ENCODE measurements at places on chromosomes 5 and 9.
A peak's percentile ranks its signal among the peaks of the same experiment; 100 is the strongest.

- peak; percentile 87 for DNase-seq
Measured at GRCh38 chr9:87063871-87064270, 116.6 kb upstream of the GAS1 start.

- DNase-seq: no peak
Measured at GRCh38 chr5:168430296-168430695, 56.0 kb upstream of the RARS1 start.

DNA sequence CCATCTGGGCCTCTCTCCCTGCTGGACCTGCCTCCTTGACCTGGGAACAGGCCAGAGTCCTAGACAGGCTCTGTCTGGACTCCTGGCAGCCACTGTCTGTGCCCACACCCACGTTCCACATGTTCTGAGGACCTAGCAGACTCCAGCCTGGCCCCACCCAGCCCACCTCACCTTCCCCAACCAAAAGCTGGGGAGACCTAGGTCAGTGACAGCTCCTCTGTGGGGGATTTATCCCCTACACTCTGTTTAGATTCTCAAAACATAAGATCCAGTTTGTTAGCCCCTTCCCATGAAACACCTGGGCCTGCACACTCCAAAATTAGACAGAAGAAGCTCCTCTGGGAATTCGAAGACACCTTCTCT lies 59.8 kb upstream of the ADAMTS2 start:
- no peak for DNase-seq

DNA sequence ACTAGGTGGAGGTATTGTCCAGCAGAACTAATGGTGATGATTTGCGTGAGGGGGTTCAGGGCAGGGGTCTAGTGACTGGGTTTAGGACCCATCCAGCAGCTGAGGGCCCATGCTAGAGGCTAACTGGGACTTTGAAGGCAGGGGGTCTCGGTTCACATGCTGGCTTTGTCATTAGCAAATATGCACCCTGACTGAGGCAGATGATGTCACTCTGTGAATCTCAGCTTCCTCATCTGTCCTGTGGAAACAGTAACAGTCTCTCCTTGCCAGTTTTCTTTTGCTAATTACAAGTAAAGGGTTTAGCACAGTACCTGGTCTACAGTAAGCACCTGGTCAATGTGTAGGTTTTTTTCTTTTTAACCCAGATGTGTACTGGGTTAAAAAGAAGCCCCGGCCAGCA lies 5.2 kb downstream of the SH2D3C start:
- no peak for DNase-seq

GRCh38 chr9:93958819-93959682 lies 3.9 kb upstream of the BARX1 start:
- DNase-seq: peak; percentile 24

GRCh38 chr9:113621980-113622379 lies 158.5 kb downstream of the RGS3 start:
- no peak for DNase-seq

- DNase-seq: peak; percentile 70
Measured at GRCh38 chr9:84397151-84397728, 56.7 kb upstream of the SLC28A3 start.

DNA sequence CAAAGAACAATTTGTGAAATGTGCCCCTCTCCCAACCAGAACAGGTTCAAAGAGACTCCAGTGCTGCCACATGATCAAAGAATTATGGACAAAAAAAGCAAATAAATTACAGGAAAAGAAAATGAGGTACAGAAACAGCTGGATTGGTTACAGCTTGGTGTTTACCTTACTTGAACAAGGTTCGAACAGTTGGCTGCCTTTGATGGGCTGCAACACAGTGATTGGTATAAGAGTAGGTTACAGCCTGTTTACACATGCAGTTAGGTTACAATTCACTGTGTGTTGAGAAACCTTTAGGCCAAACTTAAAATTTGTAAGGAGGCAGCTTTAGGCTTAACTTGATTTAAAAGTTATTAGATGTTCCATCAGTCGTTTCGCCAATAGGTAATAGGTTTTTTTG lies 3.4 kb upstream of the MOCS2 start:
- no peak for DNase-seq

DNA sequence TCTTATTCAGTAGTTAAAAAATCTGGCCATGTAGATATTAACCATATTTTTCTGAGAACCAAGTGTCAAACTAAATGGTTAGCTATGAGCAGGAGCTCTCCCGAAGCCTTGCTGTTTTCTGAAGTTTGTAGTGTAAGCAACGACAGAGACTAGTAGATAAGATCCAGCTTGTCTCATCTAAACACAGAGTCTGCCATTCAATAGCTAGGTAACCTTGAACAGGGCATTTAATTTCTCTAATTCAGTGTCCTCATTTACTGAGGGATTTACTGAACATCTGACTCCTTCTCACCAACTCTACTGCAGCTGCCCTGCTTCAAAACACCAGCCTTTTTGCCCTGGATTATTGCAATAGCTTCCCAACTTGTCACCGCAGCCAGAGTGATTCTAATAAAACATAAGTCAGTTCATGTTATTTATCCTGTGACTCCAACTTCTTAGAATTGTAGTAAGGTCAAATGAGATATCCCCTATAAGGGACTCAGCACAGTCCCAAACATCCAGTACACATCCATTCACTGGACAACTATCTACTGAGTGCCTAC lies 337.0 kb downstream of the PLK2 start:
- DNase-seq: no peak

- DNase-seq: no peak
Measured at GRCh38 chr5:128237000-128237399, 153.4 kb downstream of the SLC12A2 start.

GRCh38 chr5:155278532-155278931 lies 265.0 kb downstream of the KIF4B start:
- no peak for DNase-seq

DNA sequence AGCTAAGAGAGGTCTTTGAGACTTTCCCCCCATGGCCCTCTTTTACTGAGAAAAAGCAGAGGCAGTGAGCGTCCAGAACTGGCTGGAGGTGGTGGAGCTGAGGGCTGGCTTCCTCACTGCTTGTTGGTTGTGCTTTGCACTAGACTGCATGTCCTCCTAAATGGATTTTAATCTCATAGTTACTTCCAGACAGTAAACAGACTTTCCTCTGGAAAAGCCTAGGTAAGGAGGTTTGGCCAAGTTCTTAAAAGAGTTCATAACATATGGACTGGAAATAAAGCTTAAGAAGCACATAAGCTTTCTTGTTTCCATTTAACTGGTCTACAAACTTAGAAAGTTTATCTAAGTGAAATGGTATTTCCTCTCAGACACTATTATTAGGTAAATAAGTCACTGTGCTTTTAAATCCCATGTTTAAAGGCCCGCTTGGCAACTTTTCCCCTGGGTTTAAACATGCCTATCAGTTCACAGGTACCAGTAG lies 2.0 kb downstream of the ASPN start:
- DNase-seq: peak; percentile 34

DNA sequence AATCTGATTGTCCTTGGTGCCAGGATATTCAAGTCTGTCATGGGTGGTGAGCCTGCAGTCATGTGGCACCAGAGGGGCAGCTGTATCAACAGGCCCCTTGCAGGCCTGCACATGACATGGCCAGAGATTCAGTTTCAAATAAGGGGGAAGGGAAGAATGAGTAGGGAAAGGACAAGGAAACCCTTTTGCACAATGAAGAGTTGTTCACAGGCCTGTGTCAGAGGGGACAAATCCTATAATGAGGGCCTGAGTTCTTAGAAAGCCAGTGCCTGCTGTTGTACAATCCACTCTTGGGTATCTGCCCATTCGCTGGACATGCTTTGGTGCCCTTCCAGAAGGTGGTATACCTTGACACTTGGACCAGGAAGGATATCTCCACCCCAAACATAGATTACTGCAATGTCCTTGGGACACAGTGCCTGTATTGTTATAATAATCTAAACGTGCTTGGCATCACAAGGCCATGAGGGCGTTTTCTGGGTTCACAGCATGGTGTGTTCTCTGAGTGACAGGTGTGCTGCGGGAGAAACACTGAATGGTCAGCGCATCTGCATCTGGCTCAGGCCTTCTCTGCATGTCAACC lies 1.9 kb upstream of the TMEM171 start:
- DNase-seq: no peak

DNA sequence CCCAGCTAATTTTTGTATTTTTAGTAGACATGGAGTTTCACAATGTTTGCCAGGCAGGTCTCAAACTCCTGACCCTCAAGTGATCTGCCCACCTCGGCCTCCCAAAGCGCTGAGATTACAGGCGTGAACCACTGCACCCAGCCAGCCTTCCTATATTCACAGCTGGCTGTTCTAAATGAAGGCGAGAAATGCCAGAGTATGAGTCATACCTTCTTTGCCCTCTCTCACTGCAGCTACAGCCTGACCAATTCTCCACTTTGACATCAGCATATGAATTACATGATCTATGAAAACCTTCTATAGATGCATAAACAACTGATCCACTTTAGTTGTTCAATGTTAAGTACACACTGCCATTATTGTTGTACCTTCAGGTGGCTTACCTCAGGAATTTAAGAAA lies 14.5 kb downstream of the APTX start:
- DNase-seq: peak; percentile 14

- DNase-seq: peak; percentile 48
Measured at GRCh38 chr9:108836781-108837180, 19.0 kb downstream of the ACTL7B start.

- DNase-seq: no peak
Measured at GRCh38 chr9:6793203-6793602, 35.4 kb downstream of the KDM4C start.

DNA sequence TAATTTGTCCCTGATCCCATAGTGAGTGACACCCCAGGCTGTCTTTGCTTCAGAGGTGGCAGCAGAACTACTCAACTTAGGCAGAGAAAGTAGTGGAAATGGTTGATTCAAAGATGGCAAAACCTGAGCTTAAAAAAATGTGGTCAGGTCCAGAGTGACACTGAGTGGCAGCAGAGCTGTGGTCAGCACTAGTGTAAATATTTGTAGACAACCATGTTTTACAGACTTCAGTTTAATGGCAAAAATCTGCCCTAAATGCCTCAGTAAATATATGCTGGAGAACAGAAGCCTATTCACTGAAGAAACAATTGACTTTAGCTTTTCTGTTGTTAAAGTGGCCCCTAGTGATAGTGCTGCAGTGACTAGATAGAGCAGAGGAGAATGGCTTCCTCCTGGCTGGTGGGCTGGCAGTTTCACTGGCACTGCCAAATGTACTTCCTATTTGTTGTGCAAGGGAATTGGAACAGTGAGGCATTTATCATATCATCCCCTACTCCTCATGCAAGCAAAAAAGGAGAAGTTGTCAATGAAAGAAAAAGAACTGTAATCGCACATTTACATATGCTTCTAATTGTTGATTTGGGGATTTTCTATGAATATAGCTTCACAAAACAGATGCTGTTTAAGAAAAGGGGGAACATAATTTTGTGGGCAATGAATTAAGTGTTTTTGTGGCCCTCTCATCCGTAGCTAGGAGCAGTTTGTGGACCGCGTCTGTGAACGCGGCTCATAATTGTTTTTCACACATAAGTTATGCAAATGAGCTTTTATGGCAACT lies 12.0 kb downstream of the PBX3 start:
- no peak for DNase-seq

DNA sequence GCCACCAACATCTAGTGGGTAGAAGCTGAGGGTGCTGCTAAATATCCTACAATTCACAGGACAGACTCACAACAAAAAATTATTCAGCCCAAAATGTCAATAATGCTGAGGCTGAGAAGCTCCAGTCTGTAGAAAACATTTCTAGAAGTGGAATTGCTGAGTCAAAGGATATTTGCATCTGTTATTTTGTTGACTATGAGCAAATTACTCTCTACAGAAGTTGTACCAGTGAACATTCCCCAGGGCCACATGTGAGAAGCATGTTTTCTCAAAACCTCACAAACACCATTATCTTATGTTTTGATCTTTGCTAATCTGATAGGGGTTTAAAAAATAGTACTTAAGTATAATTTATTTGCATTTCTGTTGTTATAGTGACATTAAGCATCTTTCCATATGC lies 15.4 kb downstream of the ITK start:
- DNase-seq: no peak

DNA sequence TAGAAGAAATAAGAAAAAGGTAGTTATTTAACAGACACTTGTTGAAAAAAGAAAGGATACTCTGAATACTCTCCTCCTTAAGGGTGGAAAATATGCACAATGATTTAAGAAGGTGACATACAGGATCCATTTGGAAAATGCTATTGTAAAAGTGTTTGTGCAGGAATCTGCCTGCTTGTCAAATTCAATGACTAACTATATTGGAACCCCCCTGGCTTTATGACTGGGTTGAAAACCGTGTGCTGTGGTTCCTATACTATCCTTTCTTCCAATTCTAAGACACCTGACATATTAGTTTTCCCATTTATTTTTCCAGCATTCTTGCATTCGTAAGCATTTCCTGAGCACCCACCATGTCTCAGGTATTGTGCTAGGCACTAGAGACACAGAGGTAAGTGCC lies 220.0 kb downstream of the GLIS3 start:
- no peak for DNase-seq

GRCh38 chr5:129909225-129909624 lies 5.0 kb downstream of the CHSY3 start:
- DNase-seq: no peak

- DNase-seq: no peak
Measured at GRCh38 chr5:116912221-116912620, 337.6 kb upstream of the SEMA6A start.

- DNase-seq: peak; percentile 14
Measured at GRCh38 chr9:132412089-132412488, 2.1 kb downstream of the CFAP77 start.

GRCh38 chr5:65774346-65774745 lies 52.3 kb downstream of the NLN start:
- DNase-seq: peak; percentile 87

DNA sequence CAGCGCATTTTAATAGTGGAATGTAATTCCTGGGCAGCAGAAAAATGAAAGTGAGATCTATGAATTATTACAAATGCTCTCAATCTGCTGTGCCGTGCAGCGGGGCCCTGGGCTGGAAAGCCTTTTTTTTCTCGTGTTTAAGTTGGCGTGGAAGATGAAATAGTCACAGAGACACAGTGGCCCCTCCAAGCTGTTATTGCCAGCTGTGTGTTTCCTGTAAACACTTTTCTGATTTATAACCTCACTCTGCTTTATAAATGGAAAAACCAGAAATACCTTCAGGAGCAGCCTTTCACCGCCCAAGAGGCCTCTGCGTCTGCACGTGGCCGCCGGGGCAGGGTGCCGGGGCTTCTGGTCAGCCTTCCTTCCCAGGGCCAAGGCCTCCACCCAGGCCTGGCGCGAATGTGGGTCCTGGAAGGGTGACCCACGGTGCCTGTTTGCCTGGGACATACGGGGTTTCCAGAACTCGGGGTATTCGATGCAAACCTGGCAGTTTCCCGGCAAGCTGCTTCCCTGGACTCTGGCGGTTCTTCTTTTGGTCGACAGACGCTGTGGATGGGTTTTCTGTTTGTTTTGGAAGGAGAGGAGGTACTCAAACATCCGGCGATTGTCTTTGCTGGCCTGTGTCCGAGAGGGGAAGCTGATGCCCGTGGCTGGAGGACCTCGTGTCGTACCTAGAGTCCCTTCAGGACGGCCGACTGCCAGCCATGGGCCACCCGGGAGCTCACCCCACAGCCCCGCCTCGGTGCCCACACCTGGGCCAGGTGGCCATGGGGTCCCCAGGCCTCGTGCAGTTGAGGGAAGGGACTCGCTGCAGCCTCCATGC lies 256.7 kb downstream of the PARP8 start:
- DNase-seq: no peak

- no peak for DNase-seq
Measured at GRCh38 chr9:89361031-89361430, 42.7 kb downstream of the SECISBP2 start.

Data from fibroblast of skin of scalp (primary cell).